ENCODE measurements at places on chromosomes 2 and 18.

DNA sequence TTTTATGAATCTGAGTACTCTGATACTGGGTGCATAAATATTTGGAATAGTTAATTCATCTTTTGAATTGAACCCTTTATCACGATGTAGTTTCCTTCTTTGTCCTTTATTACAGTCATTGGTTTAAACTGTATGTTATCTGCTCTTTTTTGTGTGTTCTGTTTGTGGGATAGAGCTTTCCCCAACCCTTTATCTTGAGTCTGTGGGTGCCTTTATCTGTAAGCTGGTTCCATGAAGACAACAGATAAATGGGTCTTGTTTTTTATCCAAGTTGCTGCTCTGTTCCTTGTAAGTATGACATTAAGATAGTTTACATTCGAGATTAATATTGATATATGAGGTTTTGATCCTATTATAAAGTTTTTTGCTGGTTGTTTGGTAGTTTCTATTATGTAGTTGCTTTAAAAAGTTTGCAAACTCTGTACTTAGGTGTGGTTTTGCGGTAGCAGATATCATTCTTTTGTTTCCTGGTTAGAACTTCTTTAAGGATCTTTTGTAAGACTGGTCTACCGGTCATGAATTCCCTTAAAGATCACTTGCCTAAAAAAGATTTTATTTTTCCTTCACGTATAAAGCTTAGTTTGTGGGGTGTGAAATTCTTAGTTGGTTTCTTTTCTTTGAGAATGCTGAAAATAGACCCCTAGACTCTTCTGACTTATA is 1451.3 kb upstream of the SLC39A10 start:
- DNase-seq: no peak

DNA sequence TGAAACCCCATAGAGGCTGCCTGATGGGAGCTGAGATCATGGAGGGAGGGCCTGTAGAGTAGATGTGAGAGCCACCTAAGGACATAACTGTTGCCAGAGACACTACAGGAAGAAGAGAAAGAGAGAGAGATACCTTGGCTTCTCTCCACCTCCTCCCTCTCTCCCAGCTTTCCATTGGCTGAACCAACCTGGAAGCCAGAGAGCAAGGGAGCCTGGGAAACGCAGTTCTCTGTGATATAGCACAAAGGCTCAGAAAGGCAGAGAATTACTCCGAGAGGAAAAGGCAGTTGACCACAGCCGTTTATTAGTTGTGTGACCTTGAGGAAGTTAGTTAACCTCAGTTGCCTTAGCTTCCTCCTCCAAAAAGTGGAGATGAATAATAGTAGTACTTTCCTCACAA is 37.7 kb upstream of the MAT2A start:
- no peak for DNase-seq

- no peak for DNase-seq
Measured at GRCh38 chr2:239358062-239358754, 42.6 kb downstream of the HDAC4 start.

DNA sequence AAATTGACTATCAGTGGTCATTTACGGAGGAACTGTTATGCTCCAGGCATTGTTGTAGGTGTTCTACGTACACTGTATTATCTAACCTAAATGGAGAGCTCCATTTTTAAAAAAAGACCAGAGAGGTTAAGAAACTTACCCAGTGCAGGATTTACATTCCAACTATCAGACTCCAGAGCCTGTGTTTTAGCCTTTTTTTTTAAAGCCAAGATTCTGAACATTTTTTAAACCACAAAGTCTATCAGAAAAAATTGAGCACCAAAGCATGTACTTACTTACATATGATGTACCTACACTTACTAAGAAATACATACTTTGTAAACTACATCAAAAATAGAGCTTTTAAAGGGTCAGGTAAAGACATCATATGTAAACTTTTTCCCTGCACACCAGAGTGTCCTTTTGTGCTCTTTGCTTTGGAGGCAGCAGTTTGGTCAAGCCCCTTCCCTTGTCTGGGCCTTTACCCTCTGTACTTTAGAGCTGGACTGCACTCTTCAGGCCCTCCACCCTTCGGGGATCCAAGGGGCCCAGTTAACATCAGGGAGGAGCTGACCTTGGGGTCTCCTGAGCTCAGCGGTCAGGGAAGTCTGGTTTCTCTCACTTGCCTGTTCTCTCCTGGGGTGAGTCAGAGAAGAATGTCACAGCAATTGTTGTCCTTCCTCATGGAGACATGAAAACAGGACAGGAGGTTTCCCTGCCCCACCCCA is 58.4 kb downstream of the ITGB1BP1 start:
- DNase-seq: no peak

- no peak for DNase-seq
Measured at GRCh38 chr18:71020342-71021029, 731.6 kb downstream of the SOCS6 start.

DNA sequence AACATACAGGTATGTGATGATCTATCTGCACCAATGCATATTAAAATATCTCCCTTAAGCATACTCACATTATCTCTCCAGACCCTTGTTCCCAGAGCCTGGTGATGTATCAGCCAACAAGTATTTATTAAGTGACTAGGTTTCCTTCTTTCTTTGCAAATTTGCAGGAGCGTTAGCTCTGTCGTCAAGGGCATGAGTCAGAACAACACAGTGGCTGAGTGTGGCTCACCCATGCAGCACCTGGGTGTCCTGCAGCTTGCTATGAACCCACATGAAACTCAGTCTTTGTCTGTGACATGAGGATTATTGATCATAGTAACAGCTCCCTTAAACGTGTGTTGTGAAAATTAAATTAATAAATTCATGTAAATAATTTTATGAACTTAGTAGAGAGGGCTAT is 96.6 kb downstream of the PIEZO2 start:
- no peak for DNase-seq

DNA sequence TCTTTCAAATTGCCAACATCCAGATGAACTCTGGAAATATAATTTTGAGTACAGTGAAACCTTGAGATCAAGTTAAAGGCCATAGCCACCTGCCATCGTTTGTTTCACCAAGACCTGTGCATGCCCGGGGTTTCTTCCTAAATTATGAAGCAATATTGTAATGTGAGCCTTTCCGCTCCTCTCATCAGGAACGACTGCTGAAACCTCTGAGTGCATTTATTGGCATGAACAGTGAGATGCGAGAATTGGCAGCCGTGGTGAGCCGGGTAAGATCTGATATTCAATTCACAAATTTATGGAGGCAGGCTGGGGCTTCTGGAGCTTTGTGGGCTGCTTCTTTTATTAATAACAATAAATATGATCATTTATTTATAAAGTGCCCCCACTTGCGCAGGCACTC is 27.7 kb upstream of the ELOA2 start:
- DNase-seq: no peak

- no peak for DNase-seq
Measured at GRCh38 chr2:136178941-136179601, 61.1 kb upstream of the CXCR4 start.

DNA sequence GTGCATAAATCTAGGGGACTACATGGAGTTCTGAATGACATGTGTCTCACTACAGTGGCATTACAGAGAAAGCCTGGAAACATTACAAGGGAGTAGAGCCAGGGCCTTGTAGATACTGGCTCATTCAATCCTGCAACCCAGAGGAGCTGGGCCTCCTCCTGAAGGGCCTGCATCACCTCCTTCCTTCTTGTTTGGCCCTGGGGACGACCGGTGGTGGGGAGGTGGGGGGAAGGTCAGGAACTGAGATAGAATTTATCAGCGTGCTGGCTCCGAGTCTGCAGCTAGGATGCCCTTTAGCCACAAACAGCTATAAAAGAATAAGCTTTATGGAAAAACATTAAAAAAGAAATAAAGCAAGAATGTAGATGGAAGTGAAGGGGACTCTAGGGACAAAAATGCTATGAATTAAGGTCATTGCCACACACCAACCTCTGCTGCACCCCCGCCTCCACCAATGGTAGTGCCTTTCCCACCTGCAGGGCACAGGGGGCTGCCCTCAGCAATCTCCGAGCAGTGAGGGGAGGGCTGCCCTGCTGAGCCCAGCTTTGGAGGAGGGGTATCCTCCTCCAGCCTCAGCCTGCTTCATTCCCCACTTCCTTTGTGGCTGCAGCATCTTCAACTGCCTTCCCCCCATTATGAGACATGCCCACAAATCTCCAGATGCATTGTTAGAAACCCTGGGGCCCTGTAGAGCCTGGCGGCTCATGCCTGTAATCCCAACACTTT is 149.0 kb downstream of the MSH2 start:
- DNase-seq: no peak

- DNase-seq: no peak
Measured at GRCh38 chr2:191612496-191612895, 65.4 kb upstream of the NABP1 start.

GRCh38 chr2:70084973-70085710 is 2.1 kb upstream of the PCBP1 start:
- peak; percentile 39 for DNase-seq

GRCh38 chr18:25075783-25076182 is 276.2 kb downstream of the ZNF521 start:
- no peak for DNase-seq

GRCh38 chr2:32715981-32716380 is 88.1 kb downstream of the TTC27 start:
- DNase-seq: no peak

All from T-cell (primary cell).